ENCODE measurements at places on chromosomes 1 and 21.

DNA sequence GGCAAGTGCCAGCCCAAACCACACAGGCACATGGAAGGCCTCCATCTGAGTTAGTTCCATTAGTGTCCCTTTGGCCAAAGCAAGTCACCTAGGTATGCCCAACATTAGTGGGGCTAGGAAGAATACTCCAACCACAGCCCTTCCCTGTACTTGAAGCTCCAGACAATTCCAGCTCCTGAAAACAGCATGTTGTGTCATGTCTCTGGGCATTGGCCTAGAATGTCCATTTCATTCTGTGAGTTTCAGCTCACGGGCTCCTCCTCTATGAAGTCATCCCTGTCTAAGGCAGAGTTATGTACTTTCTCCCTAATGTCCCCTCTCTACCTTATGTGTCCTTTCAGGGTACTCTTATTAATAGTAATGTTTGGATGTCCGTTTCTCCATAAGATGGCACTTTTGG, 96.5 kb upstream of the SPATA6 start:
- DNase-seq, result no peak

GRCh38 chr1:67339623-67340343, 32.1 kb downstream of the IL12RB2 start:
- peak; percentile 16 for DNase-seq

- DNase-seq, result no peak
Measured at GRCh38 chr1:221711063-221711577, 30.8 kb downstream of the DUSP10 start.

DNA sequence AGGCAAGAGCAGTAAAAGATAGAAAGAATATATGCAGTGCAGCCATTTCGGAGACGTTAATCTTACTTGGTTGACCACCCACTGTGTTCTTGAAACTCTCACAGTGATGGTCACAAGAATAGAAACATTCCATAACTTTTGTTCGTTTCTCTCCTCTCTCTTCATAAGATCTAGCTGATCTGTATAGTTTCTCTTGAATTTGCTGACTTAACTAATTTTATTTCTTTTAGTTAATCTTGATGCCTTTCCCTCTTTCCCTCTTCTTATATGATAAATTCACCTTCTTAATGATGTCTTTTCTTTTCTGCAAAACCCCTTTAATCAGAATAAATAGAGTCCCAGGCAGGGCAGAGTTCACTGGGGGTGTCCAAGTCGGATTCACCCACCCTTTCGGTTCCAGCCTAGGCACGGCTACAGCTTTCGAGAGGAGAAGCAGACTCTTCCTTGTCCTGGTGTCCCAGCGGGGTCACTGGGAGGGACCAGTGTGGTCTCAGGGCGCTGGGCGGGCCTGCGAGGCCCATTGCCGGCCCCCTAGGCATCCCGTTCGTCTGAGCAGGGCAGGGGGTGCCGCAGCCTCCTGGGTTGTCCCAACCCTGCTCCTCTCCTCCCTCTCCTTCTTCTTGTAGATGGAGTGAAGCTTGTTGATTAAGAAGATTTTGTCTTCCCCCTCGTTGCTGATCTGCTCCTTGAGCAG, 39.8 kb downstream of the ZNF691 start:
- DNase-seq, result no peak

GRCh38 chr21:41929248-41929647, 24.6 kb downstream of the C2CD2 start:
- DNase-seq, result no peak

DNA sequence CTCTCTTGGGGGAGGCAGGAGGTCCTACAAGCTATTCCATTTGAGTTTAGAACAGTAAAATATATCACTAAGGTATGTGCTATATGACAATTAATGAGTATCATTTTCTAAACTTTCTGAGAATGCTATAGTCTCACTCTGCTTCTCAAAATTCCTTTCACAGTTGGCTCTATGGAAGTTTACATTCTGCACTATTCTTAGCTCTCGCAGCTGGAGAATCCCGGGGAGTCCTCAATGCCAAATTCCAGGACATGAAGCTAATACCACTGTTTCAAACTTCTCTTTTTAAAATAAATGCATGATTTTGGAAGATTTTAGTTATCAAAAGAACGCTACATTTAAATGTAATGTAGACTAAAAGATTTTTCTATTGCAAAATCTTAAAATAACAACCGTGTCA, 22.4 kb upstream of the PALMD start:
- DNase-seq, result no peak
